Dermis microvascular lymphatic vessel endothelial cell (primary cell): ENCODE measurements at places on chromosomes 3 and 15. TPM values are rescaled to one million over a fixed set of nuclear protein-coding genes. Genes with fewer than 3 reads are reported as not detected.

Gene TFDP2
- total RNA-seq, result 14.7 and 15.0 TPM in 2 replicates

DNA sequence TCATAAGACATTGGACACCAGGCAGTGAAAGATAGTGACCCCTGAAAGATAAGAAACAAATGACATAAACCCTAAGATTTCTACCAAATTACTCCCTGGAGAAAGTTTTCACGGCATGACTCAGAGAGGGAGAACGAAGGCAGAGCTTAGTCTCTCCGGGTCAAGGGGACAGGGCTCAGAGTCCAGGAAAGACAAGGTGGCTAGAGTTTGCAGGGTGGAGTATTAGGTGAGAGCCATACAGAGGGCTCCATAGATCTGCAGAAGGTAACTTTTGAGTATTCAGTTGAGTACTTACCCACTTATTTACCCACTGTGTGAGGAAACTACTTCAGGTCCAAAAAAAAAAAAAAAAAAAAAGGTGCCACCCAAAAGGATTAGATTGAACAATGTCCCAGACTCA, 143.2 kb downstream of the C3orf70 start:
- no peak for DNase-seq

Gene DLEC1
- under 0.01 TPM in 2 replicates for total RNA-seq

GRCh38 chr3:185926445-185926844, 11.4 kb downstream of the TRA2B start:
- no peak for DNase-seq

Gene VEPH1
- 5.3 and 9.5 TPM in 2 replicates for total RNA-seq
